Fibroblast of mammary gland (primary cell): ENCODE measurements at places on chromosomes 6 and 20.
A peak's percentile ranks its signal among the peaks of the same experiment; 100 is the strongest.

- DNase-seq = no peak
These were observed 93.7 kb downstream of the NDUFAF5 start for GRCh38 chr20:13878566-13878965.

DNA sequence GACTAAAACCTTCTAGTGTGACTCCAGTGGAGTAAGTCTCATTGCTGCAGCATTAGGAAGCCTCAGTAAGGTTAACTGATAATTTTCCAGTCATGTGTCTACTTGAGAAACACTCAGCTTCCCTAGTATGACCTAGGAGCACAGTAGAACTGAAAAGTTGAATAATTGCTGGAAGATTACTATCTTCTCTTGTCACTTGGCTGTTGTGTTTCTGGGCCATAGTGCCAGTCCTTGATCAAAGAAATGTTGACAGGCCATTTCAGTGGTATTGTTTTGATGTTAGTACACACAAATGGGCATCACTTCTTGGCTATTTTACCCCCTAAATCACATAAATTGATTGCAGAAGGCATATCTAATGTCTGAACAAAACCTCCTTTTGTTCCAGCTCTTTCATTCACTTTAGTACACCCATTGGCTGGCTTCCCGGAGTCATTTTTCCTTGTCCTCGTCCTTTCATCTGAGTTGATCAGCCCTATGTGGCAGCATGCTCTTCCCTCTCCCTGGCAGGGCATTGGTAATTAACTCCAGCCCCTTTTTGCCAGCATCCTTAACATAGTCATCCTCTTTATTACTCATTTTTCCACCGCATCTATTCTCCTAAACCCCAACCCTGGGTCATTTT is 6.0 kb downstream of the ENPP3 start:
- peak; percentile 14 for DNase-seq

GRCh38 chr6:107657373-107657754 is 166.7 kb downstream of the SCML4 start:
- DNase-seq = no peak

DNA sequence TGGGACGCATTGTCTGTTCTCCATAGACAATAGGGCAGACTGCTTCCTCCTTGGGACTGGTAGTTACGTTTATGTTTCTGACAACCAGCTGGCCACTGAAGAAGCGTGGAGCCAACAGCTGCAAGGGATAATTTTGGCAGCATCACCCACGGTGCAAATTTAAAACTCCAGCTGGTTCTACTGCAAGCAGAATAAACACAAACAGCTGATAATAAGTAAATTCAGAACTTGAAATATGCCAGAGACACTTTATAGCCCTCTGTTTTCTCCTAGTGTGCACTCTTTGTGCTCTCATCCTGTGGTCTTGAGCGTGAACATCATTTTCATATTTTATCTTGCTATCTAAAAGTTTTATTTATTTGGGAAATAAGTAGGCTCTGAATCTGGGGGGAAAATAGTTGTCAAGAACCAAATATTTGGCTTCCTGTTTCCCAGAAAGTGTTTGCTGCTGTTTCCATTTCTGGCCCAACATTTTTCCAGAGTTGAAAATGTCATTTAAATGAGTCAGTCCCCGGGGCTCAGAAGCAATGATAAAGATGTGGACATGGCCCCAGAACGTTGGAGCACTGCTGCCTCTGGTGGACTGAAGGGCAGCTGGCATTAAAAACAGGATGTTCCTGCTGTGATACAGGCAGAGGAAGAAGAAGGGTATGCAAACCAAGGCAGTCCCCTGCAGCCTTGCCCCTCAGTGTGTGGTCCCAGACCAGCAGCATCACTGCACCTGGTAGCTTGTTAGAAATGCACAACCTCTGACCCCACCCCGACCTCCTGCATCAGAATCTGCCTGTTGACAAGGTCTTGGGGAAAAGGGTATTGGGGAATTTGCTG is 12.5 kb upstream of the THBD start:
- peak; percentile 74 for DNase-seq

GRCh38 chr6:71529769-71530168 is 241.2 kb downstream of the OGFRL1 start:
- no peak for DNase-seq

- peak; percentile 45 for DNase-seq
These were observed 302.9 kb downstream of the CLIC5 start for GRCh38 chr6:45712786-45713185.

DNA sequence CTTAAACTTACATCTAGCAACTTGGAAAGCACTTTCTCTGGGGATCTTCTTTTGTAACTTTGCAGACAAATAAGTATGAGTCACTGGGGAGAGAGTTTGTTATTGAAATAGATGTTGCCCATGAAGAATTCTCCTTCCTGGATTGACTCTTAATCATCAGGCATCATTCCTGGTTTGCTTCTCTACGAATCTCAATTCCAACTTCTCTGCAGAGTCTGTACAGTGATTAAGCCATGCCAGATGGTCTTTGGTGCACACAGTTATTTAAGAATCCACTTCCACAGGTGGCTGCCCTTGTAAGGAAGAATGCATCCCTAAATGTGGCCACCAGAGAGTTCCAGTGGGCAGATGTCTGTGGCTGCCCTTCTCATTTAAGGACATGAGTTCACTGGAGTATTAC is 25.7 kb downstream of the MYCT1 start:
- peak; percentile 78 for DNase-seq

DNA sequence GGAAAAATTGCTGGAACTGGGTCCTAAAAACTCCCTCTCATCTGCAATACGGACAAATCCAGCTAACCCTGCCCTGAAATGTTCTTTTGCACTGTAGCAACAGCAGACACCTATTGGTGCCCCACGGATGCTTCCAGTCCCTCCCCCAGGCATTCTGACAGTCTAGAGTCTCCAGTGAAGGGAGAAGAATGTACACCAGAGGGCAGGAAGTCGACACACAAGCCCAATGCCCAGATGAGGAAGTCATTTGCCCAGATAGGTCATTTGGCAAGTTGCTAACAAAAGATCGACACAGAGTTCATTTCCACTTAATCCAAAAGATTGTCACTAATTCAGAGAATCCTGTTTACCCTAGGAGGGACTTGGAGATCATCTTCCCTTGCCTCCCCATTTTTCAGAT is 293.0 kb upstream of the PRDM1 start:
- DNase-seq = no peak

GRCh38 chr6:135212020-135212806 is 31.1 kb downstream of the MYB start:
- peak; percentile 40 for DNase-seq

DNA sequence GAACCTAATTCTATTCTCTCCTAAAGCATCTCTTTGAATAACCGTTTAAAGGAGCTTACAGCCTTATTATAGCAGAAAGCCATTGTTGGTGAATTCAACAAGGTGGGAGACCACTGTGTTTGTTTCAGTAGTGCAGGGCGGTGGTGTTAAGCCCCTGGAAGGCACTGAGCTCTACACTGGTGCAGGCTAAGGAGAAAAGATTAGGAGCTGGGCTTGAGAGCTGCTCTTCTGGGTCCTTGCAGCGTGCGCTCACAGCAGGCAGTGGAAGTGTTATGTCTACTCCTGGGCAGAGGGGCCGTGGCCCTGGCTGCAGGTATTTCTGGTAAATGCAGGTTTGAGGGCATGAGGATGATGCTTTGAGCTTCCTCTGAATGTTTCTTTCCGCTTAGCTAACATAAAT is 361.2 kb downstream of the RNF144B start:
- DNase-seq = no peak

GRCh38 chr6:148177589-148178233 is 164.9 kb upstream of the SASH1 start:
- peak; percentile 76 for DNase-seq

GRCh38 chr20:37973059-37973910 is 60.0 kb downstream of the TTI1 start:
- DNase-seq = no peak

DNA sequence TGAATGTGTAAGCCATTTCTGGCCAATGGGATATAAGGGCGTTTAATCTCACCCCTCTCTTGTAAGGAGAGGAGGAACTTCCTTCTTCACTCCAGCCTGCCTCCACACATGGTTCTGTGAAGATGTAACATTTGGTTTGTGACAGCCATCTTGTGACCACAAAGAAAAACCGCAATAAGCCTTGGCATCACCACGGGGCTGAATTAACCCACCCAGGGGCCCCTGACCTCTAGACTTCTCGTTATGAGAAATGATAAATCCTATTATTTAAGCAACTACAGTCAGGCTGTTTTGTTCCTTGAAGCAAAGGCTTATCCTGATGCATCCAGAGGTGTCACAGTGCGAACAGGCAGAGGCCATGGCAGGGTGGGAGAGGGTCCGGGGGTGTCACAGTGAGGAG is 139.7 kb downstream of the CDC5L start:
- no peak for DNase-seq

DNA sequence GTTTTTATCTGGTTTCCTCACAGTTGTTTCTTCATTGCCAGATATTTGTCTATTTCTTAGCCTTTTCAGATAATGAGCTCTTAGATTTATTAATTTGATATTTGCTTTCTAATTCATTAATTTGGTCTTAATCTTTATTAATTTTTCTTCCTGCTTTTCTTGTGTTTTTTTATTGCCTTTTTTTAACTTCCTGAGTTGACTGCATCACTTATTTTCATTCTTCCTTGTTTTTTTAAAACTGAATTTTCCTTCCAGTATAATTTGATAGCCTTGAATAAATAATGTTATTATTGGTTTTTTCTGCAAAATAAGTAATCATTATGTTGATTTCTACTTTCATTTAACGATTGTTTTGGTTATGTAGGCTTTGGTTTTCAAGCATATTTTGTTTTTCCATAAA is 91.5 kb downstream of the RNF144B start:
- DNase-seq = no peak

DNA sequence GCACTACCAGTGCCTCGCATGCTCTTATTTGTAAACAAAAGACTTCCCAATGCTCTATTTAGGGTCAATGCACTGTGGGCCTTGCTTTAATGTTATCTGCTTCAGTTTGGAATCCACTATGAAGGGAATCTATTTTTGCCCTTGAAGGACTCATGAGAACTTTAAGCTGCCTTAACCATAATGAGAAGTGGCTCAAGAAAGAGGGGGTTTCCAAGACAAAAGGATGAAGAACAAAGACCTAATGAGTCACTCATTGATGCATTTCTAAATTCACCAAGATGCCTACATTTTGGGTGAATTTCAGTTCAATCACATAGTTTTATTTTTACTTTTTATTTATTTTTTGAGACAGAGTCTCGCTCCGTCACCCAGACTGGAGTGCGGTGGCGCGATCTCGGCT is 228.2 kb downstream of the LY86 start:
- DNase-seq = no peak

DNA sequence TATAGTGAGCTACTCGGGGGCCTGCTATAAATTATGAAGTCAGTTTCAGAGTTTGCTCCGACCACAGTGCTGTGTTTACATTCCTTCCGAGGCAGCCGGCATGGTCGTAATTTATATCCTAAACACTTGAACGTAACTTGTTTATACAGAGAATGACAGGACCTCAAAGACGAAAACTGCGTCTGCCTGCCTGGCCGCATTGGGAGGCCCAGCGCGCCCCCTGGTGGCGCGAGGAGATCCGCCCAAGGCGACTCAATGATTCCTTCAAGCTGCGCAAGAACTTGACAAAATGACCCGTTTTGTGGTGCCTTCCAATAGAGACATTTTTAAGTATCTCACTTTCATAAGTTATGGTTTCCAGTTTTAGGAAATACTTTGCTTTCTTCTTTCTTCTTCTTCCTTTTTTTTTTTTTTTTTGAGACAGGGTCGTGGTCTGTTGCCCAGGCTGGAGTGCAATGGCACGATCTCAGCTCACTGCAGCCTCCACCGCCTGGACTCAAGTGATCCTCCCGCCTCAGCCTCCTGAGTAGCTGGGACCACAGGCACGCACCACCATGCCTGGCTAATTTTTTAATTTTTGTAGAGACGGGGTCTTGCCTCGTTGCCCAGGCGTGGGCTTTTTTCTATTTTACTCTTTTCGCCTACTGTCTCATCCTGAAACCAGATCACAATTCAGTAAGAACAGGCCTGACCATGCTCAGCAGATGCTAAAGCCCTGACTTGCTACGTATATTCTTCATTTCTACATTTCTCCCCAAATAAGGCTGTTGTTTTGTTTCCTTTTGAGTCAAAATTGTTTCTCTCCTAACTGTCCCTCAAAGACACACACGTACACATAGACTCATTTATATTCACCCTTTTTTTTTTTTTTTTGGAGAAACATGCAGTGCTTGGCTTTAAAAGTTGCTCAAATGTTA is 7.8 kb downstream of the FOXF2 start:
- DNase-seq = peak; percentile 76

DNA sequence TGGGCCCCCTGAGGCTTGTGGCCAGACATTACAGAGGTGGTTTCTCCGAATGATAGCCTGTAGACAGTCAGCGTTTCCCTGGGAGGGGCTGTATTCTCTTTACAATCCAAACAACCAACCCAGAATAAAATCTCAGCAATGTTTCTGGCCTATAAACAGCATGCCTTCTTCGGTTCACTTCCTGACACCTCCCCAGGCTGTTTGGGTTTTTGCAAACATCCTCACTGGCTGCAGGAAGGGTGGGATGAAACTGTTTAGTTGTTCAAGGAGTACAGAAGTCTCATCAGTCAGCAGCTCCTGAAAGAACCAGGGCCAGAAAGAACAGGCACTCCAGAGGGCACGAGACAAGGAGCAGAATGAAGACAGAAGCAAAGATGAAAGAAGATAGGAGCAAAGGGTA is 350.0 kb downstream of the QKI start:
- DNase-seq = no peak

DNA sequence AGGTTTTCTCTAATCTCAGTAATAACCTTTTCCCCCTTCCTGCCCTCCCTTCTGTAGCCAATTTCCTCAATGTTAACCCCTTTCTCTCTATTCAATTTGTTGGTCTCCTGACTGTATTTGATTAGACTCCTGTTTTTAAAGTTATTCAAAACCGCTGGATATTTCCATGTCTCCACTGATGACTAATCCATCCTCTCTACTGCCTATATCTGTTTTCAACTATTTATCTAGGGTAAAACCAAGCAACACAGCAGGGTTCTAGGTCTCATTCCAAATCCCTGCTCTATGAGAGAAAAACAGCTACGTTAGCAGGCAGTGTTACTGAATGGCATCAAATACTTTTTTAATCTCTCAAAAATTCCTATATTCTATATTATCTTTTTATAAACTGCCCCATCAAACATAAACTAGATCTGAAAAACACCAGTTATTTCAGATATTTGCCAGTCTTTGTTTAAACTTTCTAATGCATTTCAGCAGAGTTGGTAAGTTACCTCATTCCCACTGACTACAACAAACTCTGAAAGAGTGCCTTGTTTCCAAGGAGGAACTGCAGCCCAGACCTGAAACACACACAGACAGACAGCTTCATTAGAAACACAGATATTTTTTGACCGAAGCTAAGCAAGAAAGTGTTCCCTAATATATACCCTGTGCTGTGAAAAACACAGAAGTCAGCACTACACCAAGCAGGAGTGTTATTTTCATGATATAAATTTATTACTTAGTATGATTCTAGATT is 8.2 kb downstream of the RTN4IP1 start:
- no peak for DNase-seq
